ENCODE measurements at places on chromosomes 4 and X. TPM values are rescaled to one million over a fixed set of nuclear protein-coding genes. Genes with fewer than 3 reads are reported as not detected.

Gene SCML2
- 6.1 TPM for polyA plus RNA-seq

Gene CLGN
- 2.6 TPM for polyA plus RNA-seq

DNA sequence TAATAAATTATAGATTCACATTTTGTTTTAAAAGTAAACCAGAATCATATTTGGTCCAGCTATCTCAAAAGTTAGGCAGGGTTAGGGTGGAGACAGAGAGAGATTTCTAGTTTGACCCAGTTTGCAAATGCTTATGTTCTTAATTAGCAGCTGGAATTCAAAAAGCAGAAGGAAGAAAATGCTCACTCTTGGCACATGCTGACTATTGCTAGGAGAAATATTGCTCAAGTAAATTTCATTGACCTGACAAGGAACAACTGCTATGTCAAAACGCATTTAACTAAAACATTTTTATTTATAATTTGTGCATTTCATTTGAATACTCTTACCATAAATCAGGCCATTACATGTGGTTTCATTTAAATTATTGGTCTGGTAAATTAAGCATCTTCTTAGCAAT, 131.8 kb downstream of the GLRA3 start:
- DNase-seq: peak; percentile 78

DNA sequence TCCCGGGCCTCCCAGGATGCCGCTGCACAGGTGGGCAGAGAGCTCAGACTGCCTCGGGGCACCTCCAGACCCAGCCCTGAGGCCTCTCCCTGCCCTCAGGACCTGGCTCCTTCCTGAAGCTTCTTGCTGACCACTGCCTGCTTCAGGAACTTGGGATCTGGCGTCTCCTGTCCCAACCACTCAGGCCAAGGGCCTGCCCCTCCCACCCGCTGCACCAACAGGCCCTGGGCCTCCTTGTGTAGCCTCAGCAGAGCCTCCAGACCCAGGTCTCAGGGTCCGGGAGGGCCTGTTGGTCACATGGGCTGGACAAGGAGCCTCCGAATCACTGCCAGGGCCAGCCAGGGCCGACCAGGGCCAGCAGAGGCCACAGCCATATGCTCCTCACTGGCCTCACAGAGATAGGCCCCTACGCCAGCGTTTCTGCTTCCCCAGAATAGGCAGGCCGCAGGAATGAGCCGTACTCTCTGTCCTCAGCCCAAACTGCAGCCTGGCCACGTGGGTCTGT, 2.8 kb downstream of the MXD4 start:
- no peak for DNase-seq

GRCh38 chr4:184473499-184474262, 669 bp downstream of the IRF2 start:
- DNase-seq: no peak

GRCh38 chr4:74456056-74456744, 11.3 kb downstream of the AREG start:
- DNase-seq: no peak

GRCh38 chrX:72540318-72540717, 32.3 kb downstream of the HDAC8 start:
- peak; percentile 34 for DNase-seq
